ENCODE measurements at places on chromosomes 2 and 18.

DNA sequence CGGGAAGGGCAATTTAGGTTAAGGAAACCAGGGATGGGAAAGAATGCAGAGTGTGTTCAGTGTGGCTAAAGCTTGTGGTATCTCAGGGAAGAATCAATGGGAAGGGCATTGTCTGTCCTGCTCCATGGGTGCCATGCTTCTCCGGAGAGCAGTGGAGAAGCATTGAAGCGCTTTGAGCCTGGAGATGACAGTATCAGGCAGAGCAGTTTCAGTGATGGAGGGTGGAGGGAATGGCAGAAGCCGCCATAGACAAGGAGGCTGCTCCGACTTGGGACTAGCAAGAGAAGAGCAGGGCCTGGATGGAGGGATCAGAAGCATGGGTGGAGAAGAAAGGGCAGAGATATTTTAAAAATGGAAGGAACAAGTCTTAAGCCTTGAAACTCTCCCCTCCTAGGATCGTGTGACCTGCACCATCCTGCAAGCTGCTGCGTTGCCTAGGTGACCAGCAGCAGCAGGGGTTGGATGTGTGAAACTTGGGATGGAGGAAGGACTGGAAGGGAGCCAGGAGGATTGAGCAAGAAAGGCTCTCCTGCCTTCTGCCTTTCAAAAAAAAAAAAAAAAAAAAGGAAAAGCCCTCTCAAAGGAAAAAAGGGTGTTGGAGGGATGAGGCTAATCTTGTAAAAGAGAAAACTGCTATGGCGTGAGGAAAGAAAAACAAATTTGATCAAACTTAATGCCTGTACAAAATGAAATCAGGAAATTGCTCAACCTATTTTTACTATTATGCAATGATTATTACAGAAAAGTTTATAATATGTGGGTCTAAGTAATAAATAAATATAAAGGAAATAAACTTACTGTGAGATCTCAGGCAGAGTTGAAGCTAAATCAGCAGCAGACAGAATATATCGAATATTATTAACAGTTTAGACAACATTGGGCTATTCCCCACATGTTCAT is 493.8 kb upstream of the NRP2 start:
- DNase-seq: no peak

- no peak for DNase-seq
Observed at GRCh38 chr18:39660141-39660540, 2094.5 kb upstream of the CELF4 start.

DNA sequence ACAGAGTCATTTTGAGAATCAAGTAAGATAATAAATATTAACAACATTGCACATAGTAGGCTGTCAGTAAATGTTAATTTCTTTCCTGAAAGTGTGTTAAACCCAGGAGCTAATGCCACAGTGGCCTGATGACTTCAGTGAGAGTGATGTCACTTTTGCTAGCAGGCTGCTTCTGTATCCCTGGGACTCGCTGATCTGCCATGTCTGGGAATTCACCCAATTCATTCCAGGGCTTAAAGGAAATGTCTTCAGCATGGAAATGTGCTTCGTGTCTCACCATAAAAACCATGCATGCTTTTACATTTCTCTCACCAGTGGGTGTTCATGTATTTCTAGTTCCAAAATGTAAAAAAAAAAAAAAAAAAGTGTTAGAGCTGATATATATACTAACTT is 56.8 kb upstream of the MAPRE3 start:
- DNase-seq: no peak

GRCh38 chr2:109435066-109435690 is 178.6 kb downstream of the SEPTIN10 start:
- DNase-seq: no peak

DNA sequence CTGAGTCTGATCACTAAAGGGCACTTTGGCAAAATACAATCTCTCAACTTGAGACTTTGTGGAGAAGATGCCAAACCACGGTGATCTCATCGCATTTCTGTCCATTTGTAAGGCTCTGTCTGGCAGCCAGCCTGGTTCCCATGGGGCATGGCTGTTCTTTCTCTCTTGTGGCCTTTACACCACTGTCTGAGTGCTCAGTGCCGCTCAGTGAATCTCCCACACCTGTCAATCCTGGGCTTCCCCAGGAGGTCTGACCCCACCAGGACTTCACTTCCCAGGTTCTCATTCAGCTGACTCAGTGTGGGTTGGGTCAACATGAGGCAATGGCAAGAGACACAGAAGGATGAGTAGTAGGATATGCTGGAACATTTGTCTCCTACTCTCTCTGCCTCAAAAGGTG is 96.8 kb upstream of the TRIB2 start:
- DNase-seq: no peak

- no peak for DNase-seq
Observed at GRCh38 chr2:83602753-83603152, 856.3 kb downstream of the SUCLG1 start.

- no peak for DNase-seq
Observed at GRCh38 chr2:56215911-56216310, 32.1 kb downstream of the CCDC85A start.

- DNase-seq: no peak
Observed at GRCh38 chr18:35590935-35591334, 9.4 kb downstream of the GALNT1 start.

DNA sequence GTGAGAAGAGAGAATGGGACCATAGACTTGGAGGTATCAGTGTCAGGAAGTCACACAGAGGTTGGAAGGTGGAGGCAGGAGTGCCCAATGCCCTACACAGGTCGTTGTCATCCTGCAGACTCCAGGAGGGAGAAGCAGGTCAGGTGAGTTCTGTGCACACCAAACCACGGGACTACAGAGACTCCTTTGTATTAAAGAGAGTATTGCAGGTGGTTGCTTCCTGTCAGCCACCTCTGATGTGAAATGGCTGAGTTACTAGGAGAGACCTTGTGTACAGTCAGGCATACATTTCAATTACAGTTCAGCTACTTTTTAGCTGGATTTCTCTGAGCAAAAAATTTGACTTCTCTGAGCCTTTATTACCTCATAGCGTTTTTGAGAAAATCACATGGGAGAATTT is 51.6 kb downstream of the SPP2 start:
- DNase-seq: no peak

- no peak for DNase-seq
Observed at GRCh38 chr2:38261569-38262068, 115.5 kb downstream of the ATL2 start.

GRCh38 chr2:421406-421805 is 133.5 kb upstream of the ALKAL2 start:
- DNase-seq: no peak

- no peak for DNase-seq
Observed at GRCh38 chr2:237497009-237497837, 10.2 kb downstream of the MLPH start.

- DNase-seq: no peak
Observed at GRCh38 chr18:78123926-78124797, 855.5 kb upstream of the SALL3 start.

DNA sequence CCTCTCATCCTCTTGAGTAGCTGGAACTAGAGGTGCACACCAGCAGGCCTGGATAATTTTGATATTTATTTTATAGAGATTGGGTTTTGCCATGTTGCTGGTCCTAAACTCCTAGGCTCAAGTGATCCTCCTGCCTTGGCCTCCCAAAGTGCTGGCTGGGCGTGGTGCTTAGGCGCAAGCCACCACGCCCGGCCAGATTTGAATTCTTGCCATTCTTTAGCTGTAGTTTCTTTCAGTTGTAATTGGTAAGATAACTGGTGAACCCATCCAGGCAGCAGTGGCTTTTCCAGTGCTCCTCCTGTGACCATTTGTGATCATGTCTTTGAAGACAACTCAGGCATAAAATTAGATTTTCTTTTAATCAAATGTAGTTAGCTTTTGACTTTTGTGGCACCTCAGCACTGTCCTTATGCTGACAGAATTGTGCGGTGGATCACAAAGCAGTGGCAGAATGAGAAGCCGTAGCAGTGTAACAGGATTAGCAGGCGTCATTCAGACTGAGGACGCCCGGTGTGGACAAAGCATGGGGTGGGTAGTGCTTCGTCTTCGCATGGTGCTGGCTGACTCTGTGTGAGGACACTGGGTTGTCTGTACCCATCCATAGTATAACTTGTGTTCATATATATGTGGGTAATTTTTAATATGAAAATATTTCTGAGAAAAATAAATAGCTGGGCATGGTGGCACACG is 30.0 kb upstream of the TOGARAM2 start:
- no peak for DNase-seq

All from HEK293T (cell line).